ENCODE measurements at places on chromosomes 2 and 18.

DNA sequence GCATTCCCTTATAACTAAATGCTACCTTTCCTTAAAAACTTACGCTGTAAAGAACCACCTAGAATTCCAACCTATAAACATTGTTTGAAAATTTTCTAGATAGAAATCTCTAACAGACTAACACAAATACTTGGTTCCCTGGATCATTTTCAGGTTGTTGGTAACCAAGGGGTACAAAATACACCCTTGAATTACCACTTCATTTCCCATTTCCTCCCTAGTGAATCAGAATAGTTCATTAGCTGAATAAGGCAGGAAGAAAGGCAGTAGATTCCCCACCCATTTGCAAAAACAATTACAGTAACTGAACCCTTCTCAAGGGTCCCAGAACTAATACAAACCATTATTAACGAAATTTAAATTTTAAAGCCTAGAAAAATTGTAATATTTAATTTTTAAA is 5.5 kb downstream of the MEX3C start:
- DNase-seq: no peak

GRCh38 chr2:6971502-6971901 is 54.3 kb downstream of the RNF144A start:
- DNase-seq: no peak

GRCh38 chr2:46157072-46157965 is 139.9 kb upstream of the EPAS1 start:
- no peak for DNase-seq

DNA sequence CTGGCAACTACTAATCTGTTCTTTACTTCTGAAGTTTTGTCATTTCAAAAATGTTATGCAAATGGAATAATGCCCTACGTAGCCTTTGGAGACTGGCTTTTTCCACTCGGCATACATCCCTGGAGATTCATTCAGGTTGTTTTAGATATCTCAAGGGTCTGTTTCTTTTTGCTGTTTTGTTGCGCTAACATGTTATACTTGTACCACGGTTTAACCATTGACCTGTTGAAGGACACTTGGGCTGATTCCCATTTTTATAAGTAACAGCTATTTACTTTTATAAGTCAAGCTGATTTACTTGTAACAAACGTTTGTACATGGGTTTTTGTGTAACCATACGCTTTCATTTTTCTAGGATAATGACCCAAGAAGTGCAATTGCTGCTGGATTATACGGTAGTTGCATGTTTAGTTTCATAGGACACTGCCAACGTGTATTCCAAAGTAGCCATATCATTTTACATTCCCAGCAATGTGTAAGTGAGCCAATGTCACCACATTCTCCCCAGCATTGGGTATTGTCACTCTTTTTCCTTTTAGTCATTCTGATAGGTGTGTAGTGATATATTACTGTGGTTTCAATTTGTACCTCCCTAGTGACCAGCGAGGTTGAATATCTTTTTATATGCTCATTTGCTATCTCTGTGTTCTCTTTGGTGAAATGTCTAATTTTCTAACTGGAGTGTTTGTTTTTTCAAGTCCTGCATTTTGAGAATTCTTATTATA is 36.5 kb upstream of the STAT4 start:
- DNase-seq: no peak

DNA sequence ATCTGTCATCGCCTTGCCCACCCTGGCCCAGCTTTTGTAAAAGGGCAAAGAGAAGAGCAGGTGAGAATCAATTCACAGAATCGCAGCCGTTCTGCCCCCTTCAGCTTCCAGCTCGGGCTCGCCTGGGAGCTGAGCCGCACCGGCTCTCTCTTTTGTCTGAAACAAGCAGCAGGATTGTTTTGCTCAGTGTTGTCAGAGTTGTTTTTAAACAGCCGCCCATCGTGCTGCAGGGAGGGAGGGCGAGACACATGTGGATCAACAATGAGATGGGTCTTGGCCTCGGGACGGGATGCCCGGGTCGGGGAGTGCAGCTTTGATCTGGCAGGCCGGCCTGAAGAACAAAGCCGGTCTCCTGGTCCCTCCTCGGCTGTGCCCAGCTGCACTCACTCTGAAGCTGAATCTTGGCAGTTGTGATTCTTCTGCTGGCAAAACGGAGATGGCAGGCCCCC is 39.7 kb upstream of the HDAC4 start:
- DNase-seq: no peak

GRCh38 chr2:85741211-85741832 is 12.5 kb upstream of the ATOH8 start:
- DNase-seq: no peak

DNA sequence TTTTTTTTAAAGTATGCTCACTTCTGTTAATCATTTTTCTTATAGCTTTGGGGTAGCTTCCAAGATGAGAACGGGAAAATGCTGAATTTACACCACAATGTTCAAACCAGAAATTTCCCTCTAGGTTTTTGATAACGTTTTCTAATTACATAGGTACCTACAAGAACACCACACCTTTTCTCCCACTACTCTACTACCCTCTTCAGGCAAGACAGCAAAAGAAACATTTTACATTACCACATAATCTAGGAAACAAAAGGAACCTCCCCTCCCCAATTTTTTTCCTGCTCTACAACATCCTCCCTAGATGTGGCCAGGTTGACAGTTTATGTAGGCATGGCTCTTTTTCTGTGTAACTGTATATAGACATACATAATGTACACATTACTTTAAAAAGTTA is 32.4 kb downstream of the NDUFAF7 start:
- DNase-seq: no peak

- no peak for DNase-seq
Observed at GRCh38 chr2:127007652-127008051, 99.3 kb downstream of the BIN1 start.

GRCh38 chr2:200435379-200435778 is 74.5 kb downstream of the KCTD18 start:
- no peak for DNase-seq

GRCh38 chr18:37958499-37958898 is 392.9 kb upstream of the CELF4 start:
- no peak for DNase-seq

DNA sequence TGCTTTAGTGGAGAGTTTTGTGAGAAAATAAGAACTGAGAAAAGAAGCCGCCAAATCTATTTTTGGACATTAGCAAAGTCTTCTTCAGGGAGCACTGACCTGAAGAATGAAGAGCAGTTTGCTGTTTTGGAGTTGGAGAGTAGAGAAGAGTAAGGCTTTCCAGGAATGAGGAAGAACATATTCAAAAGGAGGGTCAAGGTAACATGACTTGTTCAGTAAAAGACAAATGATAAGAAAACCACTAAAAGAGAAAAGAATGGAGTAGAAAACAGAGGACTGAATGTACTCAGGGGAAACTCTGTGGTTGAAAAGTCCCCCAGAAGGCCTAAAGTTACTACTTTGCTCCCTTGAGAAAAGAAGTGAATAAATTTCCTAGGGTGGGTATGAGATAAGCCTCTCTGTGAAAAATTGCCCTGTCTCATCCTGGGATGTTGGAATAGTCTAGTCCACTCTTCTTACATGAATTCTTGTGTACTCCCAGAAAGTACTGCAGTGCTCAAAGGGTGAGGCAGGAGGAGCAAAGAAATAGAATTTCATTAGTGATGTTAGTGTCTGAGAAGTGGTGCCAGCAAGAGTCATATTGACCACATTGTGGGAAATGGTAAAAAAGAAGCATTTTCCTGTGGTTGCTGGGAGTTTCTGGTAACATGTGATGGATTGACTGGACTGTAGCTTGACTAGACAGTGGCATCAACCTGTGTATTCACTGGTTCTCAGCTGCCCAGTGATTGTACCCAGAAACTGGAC is 27.8 kb downstream of the MBD5 start:
- DNase-seq: peak; percentile 16

DNA sequence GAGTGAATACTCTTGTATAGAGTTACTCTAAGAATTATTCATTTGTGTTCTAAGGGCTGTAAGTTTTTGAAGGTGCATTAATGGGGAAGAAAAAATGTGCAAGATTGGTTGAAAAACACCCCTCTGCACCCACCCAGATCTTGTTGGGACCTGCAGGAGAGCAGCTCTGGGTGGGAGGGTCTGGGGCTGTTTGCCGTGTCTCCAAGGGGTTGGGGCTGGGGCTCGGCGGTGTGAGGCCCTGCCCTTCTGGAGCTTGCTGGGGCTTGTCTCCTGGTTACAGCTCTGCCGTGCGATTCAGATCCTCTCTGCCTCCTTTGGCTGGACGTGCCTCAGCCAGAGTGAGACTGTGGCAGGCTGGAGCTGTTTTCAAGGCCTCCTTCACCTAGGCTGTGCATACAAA is 26.1 kb downstream of the IGFBP2 start:
- no peak for DNase-seq

GRCh38 chr18:26003817-26004216 is 86.6 kb downstream of the SS18 start:
- DNase-seq: no peak

DNA sequence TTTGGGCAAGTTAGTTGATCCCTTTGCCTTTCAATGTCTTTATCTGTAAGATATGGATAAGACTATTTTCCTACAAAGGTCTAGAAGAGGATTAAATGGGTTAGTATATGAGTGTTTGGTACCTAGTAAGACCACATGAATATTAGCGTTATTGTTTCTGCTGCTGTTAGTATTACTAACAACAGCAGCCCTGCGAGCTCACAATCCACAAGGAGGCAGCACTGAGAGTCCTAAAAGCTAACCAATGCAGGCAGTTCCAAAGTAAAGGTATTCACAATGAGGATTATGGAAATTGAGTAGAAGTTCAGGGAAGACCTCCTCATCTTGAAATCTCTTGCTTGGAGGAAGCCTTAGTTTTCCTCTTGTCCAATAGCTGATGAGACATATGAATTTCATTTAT is 248.9 kb downstream of the TDRD15 start:
- no peak for DNase-seq

GRCh38 chr2:42843131-42843530 is 50.7 kb upstream of the HAAO start:
- DNase-seq: no peak

- no peak for DNase-seq
Observed at GRCh38 chr2:24453379-24454073, 37.5 kb upstream of the NCOA1 start.

DNA sequence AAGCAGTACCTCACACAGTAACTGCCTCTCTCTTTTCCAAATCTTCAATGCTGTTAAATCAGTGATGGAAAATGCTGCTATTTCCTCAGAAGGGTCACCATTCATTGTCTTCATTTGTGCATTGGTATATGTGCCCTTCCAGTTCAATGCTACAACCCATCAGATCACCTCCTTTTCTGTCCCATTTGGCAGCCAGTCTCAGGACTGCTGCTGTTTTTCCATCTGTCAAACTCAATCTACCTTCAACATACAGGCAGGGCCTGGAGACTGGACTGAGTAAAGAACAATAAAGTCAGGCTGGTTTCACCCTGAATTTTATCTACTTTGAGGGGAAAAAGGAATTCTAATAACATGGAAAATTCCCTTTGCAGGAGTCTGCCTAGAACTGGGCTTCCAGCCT is 17.9 kb downstream of the ZNF385B start:
- no peak for DNase-seq

DNA sequence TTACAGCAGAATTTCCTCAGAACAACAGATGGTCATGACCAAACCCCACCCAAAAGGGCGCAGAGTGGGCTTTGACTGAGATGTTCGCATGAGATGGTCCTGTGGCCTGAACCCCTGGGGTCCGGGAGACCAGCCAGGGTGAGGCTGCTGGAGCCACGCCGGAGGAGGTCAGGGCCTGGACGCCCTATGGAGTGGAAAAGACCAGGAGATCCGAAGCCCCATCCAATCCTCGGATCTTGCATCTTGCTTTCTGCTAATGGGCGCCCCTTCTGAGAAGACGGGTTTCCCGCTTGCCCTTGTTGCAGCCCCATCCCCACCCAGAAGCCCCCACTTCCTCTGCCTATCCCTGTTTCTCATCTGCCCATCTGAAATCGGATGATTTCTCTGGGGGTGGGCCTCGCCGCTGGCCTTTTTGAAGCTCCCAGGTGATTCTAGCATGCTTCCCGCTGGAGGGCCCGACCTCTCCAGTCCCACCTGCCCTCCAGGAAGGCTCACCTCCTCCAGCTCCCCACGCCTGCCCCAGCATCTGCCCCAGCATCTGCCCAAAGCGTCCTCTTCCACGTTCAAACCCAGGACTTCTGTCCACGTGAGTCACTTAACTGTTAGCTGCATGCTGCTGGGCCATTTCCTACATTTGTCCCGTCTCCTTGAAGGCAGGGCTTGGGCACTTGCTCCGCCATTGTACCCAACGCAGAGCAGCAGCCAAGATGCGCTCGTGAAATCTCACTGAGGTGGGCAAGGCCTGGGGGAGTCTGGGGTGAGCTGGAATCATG is 4.3 kb upstream of the CNDP1 start:
- DNase-seq: no peak

DNA sequence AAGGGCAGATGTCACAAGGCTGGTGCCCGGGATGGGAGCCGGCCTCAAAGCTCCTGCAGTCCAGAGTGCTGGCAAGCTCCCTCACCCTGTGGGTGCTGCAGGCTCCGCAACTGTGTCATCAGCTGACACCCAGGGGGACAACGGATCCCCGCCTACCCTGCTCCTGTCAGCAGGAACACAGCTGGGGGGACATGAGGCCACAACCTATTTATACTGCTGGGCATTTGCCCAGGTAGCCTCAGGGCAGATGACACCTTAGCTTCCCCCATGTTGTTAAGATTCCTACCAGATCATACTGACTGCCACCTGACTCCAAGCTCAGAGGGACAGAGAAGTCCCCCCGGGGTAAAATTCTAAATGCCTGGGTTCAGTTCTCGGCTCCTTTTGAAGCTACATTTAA is 1.2 kb downstream of the ANKRD23 start:
- no peak for DNase-seq

GRCh38 chr2:216880509-216881184 is 20.8 kb upstream of the TNP1 start:
- no peak for DNase-seq

GRCh38 chr2:194062401-194062800 is 1594.6 kb upstream of the SLC39A10 start:
- DNase-seq: no peak

DNA sequence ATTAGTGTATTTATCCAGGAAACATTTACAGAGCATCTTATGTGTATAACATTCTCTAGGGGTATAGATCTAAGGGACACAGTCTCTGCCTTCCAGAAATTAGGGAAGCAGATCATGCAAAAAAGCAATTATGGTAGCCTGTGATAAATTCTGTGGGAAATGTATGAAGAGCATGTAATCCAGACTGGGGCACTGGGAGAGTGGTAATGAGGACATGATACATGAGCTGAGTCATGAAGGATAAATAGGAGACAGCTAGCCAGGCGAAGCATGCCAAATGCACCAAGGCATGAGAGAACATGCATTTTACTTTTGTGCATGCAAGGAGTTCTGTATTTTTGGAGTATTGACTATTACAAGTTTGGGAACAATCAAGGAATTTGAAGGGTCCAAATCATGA is 8.9 kb upstream of the RPRM start:
- DNase-seq: no peak

GRCh38 chr18:59957957-59958356 is 58.2 kb downstream of the PMAIP1 start:
- DNase-seq: peak; percentile 59

DNA sequence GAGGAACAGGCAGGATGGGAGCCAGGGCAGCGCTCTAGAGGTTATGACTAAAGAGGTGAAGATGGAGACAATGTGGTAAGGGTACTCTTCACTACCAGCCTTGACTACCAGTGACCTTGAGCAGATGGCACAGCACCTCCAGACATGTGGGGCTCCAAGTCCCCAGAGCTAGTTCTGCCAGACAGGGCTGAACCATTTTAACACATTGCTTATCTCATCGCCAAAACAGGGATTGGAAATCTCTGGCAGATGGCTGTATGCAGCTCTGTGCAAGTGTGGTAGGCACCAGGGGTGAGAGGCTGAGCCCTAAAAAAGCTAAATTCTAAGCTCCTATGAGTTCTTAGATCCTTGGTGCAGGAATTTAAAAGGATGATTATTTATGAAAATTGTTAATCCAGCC is 41.3 kb downstream of the FSHR start:
- DNase-seq: no peak
